ENCODE measurements at places on chromosomes 12 and 14. TPM values are rescaled to one million over a fixed set of nuclear protein-coding genes. Genes with fewer than 3 reads are reported as not detected.

The MOAP1 gene
- 13.2 TPM for total RNA-seq

The ZDHHC22 gene
- total RNA-seq, result not detected

The ADCY6 gene
- total RNA-seq, result 14.5 TPM

The HAL gene
- not detected for total RNA-seq

The PTCSC3 gene
- not detected for total RNA-seq

The CCDC196 gene
- not detected for total RNA-seq

The KLHL33 gene
- not detected for total RNA-seq

The RILPL2 gene
- total RNA-seq, result 3.6 TPM

The CLEC1B gene
- total RNA-seq, result not detected

The LRRIQ1 gene
- 0.38 TPM for total RNA-seq

The NOVA1 gene
- not detected for total RNA-seq

The LRRK2 gene
- total RNA-seq, result 3.6 TPM

The SOX5 gene
- total RNA-seq, result not detected

Measured in A172 (cell line).